ENCODE measurements at places on chromosomes 7 and 10.

GRCh38 chr10:59585046-59585700 lies 124.5 kb downstream of the SLC16A9 start:
- DNase-seq, result no peak

DNA sequence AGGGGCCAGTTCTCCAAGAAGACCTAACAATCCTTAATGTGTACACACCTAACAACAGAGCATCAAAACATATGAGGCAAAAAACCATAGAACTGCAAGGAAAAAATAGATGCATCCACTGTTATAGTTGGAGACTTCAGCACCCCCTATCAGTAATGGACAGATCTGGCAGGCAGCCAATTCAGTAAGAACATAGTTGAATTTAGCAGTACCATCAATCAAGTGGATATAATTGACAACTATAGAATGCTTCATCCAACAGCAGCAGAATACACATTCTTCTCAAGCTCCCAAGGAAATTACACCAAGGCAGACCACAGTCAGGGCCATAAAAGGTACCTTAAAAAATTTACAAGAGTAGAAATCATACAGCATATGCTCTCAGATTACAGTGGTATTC lies 42.2 kb downstream of the POLL start:
- DNase-seq, result no peak

DNA sequence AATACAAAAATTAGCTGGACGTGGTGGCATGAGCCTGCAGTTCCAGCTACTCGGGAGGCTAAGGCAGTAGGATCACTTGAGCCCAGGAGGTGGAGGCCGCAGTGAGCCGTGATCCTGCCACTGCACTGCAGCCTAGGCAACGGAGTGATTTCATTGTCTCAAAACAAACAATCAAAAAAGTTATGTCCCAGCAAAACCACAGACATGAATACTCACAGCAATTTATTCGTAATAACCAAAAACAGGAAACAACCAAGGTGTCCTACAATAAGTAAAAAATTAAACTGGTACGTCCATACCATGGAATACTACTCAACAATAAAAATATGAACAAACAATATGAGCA lies 11.6 kb upstream of the CYTH3 start:
- no peak for DNase-seq

DNA sequence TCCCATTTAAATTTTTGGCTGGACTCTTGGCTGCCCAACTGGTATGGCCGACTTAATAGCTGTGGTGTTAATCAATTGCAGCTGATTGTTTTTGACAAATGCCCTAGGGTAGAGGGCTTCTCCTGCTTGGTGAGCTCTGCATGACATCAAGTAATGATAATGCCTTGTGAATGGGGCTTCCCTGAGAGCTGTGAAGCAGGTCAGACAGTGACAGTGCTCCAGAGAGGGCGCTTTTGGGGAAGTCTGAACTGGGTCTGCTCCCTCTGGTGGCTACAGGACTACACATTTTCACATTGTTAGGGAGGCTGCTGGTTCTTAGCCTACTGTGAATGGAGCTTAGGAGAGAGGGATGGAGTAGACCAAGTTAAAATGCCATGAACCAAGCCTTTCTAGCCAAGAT lies 98.8 kb downstream of the SDK1 start:
- peak; percentile 1 for DNase-seq

DNA sequence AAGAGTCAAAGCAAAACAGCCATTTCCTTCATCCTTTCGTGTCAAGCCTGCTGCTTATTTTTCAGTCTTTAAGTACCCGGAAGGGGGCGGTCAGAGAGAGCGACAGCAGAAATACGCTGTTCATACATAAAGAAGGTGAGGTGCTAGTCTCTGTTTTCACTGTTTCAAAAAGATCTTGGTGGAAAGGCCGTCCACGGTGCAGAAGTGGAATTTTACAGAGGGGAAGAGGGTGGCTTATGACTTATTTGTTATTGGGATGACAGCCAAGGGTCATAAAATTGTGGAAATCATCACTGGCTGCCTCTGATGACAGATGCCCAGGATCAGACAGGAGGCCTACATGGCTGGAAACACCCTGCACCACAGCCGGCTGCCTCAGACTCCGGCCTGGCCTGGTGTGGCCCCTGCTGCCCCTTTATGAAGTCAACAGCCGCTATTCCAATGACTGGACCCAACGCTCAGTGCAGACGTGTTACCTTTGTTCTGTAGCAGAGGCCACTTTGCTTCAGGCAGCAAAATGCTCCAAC lies 57.0 kb downstream of the HIPK2 start:
- DNase-seq, result no peak

DNA sequence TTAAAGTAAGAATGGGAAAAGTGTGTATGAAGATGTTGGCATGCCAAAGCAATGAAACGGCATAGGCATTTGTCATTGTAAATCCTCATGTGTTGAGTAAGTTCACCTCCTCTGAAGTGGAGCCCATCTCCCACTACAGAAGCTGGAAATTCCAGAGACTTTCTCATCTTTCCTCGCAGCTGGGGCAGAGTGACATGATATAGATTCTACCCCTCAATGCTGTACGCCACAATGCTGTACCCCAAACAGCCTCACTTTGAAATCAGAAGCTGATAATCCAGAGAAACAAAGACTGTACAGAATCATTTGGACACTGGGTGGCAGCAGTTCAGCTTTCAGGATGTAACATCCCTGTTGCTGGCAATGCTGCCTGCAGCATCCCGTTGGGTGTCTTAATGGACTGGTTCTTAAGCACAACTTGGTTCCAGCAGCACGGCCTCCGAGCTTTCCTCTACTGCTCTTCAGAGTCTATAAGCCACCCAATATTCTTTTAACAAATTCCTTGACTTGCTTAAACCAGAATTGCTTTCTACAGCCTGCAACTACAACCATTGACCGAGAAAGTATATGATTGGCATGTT lies 18.8 kb downstream of the ZC3HAV1L start:
- peak; percentile 59 for DNase-seq

DNA sequence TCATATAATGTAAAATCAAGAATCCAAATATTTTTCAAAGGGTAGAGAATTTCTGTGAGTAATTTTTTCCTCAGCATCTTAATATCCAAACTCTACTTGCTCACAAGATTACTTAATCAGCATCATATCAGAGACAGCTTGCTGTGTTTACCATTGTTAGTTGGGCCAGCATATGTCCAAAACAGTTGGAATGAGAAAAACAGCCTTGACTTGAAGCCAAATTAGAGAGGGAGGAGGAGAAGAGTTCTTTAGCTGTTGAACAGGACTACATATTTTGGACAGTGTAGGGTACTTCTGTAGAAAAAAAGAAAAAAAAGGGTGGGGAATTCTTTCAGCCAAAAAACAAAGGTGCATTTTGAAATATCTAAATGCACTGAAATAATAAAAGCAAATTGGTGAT lies 69.8 kb downstream of the HDAC9 start:
- DNase-seq, result no peak

DNA sequence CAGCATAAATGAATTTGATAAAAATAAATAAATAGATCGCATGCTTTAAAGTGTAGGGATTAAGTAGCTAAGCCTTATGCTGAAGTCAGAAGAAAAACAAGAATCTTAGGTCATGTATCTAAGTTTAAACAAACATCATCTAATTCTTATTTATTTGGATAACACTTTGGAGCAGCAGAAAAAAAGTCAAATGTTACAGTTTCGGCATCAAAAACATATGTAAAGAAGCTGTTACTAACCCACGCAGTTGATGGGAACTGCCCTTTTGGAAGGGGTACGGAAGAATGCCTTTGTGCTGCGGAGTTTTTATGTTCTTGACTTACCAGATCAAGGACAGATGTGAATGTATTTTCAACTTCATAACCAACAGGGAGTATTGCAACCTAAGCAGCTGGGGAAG lies 37.3 kb upstream of the HABP2 start:
- no peak for DNase-seq

- DNase-seq, result no peak
These were observed 4.5 kb upstream of the CYTH3 start for GRCh38 chr7:6276911-6277408.

DNA sequence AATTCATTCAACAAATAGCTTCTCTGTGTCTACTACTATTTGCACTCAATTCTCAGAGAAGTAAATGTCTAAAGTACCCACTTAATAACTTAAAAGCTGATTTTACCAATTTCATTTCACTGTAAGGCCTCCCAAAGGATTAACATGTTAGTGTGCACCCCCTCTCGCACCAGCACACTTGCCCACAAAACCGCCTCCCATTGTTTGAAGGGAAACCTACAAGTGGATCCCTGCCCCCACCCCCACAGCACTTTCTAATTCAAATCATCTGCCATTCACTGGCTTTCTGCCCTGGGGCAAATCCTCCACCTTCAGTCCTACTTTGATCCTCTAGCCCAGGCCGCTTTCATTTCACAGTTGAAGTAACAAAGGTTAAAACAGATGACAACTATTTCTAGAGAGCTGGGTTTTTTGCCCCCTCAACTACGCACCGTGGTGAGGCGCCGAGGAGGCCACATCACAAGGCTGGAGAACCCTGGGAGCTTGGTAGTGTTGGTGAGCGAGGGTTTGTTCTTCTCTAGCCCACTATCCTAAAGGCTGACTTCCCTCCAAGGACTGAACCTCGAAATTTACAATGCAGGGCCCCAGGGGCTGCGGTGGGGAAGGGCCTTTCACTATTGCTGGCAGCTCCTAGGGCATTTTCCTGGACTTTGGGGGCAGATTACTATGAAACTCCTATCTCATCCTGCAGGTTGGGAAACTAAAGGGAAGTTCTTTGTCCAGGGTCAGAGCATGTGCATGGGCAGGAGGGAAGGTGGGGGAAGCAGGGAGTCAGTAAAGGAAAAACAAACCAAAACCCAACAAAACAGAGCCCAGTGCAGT lies 517.4 kb upstream of the ZMIZ1 start:
- DNase-seq, result no peak

- no peak for DNase-seq
These were observed 424.3 kb downstream of the RPS24 start for GRCh38 chr10:78457804-78458482.

- DNase-seq, result no peak
These were observed 10.7 kb downstream of the XPNPEP1 start for GRCh38 chr10:109912335-109913281.

DNA sequence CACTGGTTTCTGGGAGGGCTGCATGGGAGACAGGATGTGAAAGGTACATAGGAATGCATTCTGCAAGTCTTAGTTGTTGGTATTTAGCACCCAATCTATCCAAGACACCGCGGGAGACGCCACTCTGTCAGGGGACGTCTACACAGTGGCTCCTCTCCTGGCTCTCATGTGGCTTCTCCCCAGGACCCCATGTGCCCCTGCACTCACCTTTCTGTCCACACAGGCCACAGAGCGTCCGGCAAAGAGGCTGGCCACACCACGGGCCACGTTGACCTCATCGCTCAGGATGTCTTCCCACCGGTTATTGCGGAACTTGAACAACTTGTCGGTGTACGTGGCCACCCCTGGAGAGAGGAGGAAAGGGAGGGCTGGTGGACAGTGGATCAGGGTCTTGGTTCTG lies 73.4 kb downstream of the GOLGA7B start:
- DNase-seq, result no peak

- no peak for DNase-seq
These were observed 51.1 kb downstream of the NOD1 start for GRCh38 chr7:30427296-30428070.

DNA sequence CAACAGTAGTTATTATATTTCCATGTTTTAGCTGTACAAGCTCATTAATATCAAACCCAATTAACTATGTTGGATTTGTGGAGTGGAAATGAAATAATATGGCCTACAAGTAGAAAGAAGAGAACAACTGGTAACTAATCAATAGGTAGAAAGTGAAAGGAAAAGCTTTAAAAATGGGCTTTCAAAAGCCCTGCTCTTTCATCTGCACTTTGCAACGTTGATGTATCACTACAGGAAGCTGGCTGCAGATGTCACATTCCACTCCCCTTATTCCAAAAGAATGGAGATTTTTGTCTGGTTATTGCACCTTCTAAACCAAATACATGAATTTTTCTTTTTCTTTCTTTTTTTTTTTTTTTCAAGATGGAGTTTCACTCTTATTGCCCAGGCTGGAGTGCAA lies 11.7 kb upstream of the MKI67 start:
- DNase-seq, result no peak

GRCh38 chr7:141654551-141654950 lies 47.4 kb downstream of the DENND11 start:
- peak; percentile 74 for DNase-seq
